Stimulated activated CD4-positive, alpha-beta T cell treated with anti-CD3 and anti-CD28 coated beads, Interleukin-4, amount 100 ng/mL, for 1 hour (primary cell): ENCODE measurements at places on chromosomes 13 and 19.

GRCh38 chr13:26112843-26113242 is 61.0 kb upstream of the SHISA2 start:
- no peak for DNase-seq

- DNase-seq = no peak
Observed at GRCh38 chr13:72062566-72062965, 195.6 kb upstream of the DACH1 start.

DNA sequence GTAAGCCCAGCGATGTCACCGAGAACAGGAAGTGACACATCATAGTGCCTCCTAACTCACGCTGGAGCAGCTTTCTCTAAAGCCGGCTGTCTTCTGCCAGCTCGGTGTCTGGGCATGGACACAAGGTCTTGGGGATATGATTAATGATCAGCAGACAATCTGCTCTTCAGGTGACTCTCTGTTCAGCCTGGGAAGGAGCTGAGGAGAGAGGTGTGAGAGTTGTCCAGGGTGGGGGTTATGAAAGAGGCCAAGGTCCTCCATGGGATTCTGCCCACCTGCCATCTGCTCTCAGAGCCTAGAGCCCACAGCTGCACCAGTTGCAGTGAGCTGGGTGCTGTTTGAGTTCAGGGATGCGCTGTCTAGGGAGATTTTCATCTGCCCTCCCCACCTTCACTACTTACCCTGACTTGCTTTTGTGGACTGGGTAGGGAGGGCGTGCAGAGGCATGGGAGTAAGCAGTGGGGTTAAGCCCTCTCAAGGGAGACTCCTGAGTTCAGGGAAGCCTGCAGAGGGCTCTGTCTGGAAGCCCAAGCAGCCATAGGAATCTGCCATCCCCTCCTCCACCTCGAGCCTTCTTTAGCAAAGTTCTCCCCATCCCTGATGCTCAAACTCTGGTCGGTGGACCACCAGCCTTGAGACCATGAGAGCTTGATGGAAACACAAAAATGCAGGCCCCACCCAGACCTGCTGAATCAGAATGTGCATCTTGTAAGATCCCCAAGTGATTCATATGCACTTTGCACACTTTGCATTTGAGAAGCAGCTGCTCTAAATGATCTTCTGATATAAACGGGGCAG is 539.7 kb downstream of the RFC3 start:
- no peak for DNase-seq

DNA sequence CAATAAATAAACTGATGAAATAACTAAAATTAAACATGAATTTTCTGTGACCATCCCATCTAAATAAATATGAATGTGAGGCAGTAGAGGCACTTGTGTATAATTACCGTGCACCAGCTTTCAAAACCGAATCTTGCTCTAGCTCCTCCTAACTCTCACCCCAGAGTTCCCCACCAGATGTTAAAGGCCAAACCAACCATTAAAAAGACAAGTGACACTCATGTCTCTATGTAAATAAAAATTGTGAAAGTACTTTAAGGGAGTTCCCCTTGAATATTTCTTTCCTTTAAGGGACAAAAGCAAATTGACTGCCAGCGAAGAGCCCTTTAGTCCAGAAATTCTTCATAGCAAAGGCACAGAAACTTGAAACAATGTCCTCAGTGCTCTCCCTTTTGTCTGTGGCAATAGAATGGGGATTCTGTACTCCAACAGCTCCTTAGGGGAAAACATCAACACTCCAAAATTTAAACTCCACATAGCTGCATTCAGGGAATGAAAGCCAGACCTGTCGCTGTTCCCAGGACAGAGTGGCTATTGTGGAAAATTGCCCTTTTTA is 101.7 kb upstream of the SOX21 start:
- DNase-seq = no peak

DNA sequence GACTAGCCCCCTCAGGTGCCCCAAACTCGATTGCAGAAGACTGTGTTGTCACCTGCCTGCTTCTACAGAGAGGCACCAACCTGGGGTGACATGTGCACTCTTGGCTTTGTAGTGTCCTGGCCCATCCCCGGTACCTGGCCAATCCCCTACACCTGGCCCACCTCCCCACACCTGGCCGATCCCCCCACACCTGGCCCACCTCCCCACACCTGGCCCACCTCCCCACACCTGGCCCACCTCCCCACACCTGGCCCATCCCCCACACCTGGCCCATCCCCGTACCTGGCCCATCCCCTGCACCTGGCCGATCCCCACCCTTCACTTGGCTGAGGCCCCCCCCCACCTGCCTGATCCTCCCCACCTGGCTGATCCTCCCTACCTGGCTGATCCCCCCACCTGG is 25.4 kb downstream of the ATP11A start:
- no peak for DNase-seq

DNA sequence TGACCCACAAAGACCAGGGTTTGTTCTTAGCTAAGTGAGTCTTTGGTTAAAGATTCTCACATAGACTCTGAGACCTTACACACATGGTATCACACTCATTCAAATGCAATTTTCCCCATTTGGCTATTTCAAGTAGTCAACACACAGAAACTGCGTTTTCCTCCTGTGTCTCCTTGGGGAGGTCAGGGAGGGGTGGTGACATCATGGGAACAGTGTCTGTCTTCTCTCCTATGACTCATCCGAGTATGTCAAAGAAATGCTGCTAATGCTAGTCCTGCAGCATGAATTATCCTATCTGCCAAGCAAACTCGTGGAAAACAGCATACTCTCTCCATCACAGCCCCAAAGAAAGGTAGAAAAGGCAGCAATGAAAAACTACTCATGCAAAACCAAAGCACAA is 100.2 kb downstream of the ENOX1 start:
- DNase-seq = no peak

DNA sequence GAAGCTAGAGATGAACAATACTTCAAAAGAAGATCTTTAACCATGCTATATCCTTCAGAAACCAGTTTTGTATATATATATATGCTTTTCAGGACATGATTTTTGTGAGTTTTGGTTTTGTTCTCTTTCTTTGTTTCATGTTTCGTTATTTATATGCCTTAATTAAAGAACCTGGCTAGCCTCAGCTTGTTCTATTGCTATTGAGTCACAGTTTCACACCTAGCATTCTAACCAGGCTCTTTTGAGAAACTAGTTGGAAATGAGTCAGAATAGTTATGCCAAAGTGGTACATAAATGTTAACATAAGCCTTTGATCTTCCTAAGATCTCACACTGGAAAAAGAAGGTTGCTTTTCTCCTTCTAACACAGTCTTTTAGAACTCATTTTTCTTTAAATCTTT is 1925.2 kb downstream of the OLFM4 start:
- DNase-seq = no peak

DNA sequence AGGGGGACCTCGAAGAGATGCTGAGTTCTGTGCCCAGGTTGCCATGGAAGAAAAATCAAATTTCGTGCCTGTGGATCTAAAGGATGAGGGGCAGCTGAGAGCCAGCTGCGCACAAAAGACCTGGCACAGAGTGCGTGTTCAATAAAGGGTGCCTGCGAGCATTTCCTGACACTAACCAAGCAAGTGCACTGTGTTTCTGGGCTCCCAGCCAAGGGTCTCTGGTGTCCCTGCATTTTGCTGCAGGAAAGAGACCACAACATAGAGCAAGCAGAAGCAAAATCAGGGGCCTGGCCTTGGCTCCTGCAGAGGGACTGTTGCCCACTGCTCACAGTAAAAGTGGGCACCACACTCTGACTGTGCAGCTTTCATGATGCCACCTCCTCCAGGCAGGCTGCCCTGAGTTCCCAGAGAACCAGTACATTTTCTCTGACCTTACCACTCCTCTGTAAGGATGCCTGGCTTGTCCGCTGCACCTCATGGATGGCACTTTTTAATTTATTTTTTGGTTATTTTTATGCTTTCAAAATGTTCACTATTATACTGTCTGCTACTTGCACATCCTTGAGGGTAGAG is 70.8 kb upstream of the GPR12 start:
- no peak for DNase-seq

GRCh38 chr19:31340042-31341025 is 8.9 kb downstream of the TSHZ3 start:
- no peak for DNase-seq

- peak; percentile 63 for DNase-seq
Observed at GRCh38 chr13:78603240-78603957, at the start of gene POU4F1. TSS of gene POU4F1 (minus strand) at chr13:78603552. CDS start at chr13:78603326, 226 bp downstream.

DNA sequence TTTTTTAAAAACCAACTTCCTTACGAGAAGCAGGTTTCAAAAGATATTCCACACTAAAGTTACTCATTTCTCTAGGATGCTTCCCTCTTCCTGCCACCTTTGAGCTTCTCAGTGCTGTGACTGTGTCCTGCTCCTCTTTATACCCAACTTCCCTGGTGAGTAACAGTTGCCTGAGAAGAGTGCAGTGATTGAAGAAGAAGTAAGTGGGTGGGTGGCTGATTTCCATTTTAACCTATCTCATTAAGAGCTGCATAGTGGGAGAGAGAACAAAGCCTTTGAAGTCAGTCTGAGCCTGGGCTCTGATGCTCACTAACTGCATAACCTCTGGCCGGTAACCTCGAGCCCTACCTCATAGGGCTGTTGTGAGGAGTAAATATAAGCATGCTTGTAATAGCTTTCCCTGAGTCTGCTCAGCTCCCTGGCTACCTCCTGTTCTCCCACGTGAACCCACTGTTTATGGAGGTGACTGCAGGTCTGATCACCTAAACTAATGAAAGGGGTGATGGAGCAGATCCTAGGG is 977.3 kb downstream of the UQCRFS1 start:
- no peak for DNase-seq

GRCh38 chr13:76043874-76044273 is 407.7 kb downstream of the LMO7 start:
- DNase-seq = no peak

- no peak for DNase-seq
Observed at GRCh38 chr13:30859326-30859725, 46.7 kb upstream of the MEDAG start.

DNA sequence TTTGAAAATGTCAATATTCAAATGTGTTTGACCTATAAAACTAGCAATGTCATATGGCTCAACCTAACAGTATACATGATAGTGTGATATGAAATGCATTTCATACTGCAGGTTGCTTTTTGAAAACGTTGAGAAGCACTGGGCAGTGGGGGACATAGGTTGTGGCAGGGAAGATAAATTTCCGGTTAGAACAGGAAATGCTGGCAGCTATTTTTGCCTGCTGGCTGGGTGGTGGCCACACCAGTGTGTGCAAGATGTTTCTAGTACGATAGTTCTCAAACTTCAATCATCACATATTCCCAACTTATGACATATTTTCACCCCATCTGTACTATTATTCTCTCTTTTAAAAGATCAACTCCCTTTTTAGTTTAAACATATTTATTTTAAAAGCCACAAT is 17.2 kb downstream of the FXYD5 start:
- DNase-seq = no peak

DNA sequence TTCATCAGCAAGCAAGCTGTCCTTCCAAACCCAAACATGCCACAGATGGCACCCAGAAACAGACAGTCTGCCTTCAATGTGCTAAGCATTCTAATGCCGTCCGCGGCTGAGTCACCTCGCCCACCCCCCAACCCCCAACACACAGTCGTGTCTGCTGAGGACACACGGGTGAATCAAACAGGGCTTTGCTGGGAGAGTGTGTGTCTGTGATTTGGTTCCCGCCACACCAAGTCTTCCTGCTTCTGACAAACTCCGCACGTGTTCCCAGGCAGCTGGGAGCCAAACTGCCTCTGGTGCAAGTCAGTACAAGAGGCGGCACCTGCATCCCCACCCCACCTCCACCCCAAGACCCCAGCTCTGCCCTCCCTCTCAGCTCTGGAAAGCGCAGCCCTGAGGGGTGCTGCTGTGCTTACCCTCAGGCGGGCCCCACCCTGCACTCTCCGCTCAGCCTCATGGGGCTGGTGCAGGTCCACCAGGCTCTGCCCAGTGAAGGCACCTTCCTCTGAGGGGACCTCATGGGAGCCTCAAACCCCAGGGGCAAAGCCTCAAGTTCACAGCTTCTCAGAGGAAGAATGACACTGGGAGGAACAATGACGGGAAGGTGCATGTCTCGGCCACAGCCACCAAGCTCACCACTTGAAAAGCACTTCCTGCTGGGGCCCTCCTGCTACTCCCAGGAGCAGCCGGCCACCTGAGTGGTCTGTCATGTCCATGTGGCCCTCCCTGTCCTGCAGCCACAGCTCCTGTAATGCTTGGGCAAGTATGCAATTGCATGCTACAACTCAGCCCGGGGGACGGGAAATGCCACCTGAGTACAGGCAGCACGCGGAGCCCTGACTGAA is 15.0 kb upstream of the SLC35E1 start:
- DNase-seq = peak; percentile 61

DNA sequence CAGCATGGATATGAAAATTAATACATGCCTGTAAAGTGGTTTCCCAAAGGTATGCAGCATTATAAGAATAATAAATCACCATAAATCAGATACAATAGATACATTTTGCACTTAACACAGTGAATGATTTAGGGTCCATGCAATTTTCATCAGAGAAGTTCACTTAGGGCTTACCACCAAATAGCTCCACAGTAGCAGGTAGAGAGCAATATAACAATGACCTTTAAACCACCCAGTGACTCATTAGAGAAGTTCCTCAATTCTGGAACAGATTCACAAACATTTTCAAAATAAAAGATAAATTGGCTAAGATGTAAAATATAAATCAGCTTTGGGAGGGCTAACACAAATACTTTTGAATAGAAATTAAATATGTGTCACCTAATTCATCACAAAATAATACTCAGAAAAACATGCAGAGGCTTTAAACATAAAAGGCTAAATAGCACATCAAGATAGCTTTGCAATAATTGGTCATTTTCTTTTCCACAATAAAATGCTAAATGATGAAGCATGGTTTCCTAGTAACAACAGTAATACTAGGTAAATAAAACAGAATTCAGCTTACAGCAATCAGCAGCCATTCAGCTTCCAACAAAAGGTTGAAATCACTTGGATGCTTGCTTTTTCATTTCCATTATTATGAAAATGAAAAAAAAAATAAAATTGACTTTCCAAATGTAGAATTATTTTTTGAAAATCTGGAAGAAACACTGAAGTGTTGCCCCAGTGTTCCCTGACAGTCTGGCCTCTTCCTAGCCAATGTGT is 84.3 kb upstream of the NBEA start:
- no peak for DNase-seq

- DNase-seq = no peak
Observed at GRCh38 chr19:5392486-5392885, 51.9 kb upstream of the PTPRS start.

- no peak for DNase-seq
Observed at GRCh38 chr19:38978326-38978689, 2.8 kb upstream of the FBXO17 start.

DNA sequence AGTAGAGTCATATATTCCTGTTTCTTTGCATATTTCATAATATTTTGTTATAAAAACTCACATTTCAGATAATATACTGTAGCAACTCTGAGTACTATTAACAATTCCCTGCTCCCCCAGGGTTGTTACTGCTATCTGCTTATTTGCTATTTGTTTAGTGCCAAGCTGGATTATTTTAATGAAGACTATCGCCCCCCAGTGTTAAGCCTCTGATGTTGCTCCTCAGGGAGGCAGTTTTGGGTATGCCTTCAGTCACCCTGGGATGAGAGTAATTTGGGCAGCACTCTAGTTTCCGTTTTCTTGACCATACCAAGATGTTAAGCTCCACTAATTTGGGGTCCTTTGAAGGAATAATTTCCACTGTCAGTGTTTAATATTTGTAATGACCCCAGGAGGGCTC is 46.0 kb downstream of the MICU2 start:
- DNase-seq = no peak

GRCh38 chr13:110233181-110233950 is 73.6 kb downstream of the COL4A1 start:
- DNase-seq = no peak
